ENCODE measurements at places on chromosomes 12 and 14.
A peak's percentile ranks its signal among the peaks of the same experiment; 100 is the strongest.

- DNase-seq = no peak
Observed at GRCh38 chr12:95848575-95849388, 10.0 kb upstream of the SNRPF start.

GRCh38 chr14:91942128-91942527, 5.4 kb downstream of the FBLN5 start:
- no peak for DNase-seq

GRCh38 chr12:103785243-103786031, 55.6 kb downstream of the NT5DC3 start:
- no peak for DNase-seq

GRCh38 chr14:65033181-65033580, 46.5 kb downstream of the FNTB start:
- no peak for DNase-seq

DNA sequence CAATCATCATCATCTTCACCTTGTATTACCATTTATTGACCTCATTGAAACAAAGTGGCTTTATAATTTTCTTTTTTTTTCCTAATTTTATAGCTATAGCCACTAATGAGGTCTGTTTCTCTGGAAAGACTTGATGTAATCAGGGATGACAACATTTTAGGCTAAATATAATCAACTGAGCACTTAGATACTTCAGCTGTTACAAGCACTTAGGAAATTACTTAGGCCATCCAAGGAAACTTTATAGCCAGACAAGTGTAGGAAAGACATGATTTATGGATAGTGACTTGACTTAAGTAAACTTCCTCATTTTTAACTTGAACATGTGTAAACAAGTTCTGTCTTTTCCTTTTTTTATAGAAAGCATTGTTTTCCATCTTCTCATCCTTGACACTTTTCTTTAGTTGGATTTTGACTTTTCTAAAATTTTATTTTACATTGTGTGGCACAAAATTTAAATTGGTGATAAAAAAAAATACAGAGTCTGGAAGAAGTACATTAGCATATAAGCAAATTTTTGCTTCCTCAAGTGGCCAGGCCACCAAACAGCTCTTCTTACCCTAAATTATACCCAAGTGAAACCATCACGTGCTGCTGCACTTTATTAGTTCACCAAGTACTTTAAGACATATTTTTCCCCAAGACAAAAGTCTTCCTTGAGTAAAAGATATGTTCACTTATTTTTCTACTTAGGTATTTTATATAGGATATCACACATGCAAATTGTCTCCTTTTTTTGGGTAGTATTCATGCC, 15.1 kb downstream of the CPNE8 start:
- peak; percentile 15 for DNase-seq

- no peak for DNase-seq
Observed at GRCh38 chr14:55578511-55578910, 1.5 kb upstream of the KTN1 start.

GRCh38 chr14:54300881-54301280, 95.9 kb upstream of the CDKN3 start:
- no peak for DNase-seq

DNA sequence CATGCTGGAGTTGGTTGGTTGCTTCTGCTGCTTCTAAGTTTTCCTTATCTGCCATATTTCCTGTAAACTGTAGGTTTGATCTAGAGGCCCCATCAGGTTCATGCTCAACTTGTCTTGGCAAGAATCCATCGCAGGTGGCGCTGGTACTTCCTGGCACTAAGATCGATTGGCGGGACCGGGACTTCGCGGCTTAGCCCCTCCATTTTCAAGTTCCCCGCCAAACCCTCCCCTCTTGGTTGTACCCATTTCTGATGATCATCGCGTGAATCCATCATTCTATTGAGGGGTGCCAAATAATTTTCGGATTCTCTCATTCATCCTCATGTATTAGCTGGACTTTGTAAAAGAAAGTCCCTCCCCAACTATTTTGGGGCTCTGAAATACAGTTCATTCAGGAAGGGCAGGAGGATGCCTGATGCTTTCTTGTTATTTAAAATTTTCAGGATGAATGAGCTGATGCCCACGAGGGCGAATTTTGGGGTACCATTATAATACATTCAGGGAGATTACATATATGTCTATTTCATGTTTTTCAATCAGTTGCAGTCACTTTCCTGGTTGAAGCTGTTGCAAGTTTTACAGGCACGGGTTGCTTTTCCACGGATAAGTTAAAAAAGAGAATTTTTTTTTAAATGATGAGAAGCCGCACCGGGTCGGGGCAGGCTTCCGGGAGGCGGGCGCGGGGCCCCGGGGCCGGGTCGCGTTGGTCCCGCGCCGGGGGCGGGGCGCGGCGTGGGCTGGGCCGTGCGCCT, 395 bp upstream of the BRI3BP start:
- peak; percentile 52 for DNase-seq

- DNase-seq = no peak
Observed at GRCh38 chr12:80411787-80412186, 32.2 kb upstream of the PTPRQ start.

DNA sequence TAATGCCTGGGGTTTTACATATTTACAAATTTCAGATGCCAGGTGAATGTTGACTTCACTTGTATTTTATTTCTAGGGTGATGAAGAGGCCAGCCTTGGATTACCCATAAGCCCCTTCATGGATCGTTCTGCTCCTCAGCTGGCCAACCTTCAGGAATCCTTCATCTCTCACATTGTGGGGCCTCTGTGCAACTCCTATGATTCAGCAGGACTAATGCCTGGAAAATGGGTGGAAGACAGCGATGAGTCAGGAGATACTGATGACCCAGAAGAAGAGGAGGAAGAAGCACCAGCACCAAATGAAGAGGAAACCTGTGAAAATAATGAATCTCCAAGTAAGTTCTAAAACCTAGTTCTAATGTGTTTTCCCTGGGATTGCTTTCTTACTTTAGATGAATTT, 41.3 kb upstream of the SLCO1C1 start:
- no peak for DNase-seq

GRCh38 chr12:116954710-116955381, 44.1 kb downstream of the FBXW8 start:
- no peak for DNase-seq

DNA sequence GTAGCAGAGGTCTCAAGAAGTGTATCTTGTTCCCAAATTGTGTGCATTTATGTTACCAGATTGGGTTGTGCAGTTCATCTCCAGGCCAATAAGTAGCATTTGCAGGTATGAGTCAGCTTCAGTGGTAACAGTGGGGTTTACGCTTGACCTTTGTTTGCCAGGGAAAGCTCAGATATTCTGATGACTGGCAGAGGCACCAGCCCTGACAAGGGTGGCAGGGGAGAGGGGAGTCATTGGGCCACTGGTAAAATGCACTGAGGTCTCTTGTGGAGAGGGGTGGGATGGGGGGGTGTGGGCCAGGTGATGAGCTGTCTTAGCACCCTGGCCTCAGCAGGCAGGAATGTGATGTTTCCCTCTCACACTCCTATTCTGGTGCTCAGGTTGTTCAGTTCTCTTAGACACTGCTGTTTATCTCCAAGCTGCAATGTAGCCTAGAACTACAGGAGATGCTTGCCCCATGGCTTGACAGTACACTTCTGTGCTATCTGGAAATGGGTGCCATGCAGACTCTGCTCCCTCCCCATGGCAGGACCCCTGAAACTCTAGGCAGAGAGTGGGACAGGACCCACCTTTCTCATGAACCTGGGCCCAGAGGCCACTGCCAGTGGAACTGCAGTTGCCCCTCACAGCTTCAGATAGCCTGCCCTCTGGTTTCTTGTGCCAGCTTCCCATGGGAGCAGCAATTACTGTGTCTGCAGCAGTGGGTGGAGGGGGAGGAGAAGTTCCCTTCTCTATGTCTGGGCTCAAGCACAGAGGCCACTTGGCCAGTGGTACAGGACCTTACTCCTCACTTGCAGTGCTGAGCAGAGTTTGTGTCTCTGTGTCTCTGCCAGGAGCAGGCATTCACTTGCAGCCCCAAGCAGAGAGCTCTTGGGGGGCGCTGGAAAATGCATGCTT, 31.9 kb downstream of the USP15 start:
- peak; percentile 8 for DNase-seq

- no peak for DNase-seq
Observed at GRCh38 chr14:75650253-75651058, 10.2 kb downstream of the ERG28 start.

DNA sequence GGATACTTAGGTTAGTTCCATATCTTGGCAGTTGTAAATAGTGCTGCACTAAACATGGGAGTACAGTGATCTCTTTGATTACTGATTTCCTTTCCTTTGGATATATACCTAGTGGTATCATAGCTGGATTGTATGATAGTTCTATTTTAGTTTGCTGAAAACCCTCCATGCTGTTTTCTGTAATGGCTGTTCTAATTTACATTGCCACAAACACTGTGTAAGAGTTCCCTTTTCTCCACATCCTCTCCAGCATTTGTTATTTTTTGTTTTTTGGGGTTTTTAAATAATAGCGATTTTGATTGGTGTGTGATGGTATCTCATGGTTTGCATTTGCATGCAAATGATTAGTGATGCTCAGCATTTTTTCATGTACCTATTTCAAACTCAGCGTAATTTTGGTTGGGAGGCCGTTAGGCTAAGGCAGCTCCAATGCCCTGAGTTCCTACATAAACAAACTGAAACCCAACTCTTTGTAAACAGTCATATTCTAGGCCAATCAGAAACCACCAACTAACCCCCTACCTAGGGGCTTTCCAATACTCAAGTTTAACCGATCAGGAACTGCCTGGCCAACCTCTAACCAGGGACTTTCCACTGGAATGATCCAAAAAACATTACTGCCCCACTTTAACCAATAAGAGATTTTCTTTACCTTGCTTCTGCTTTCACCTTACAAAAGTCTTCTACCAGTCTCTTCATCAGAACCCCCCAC, 171.6 kb downstream of the FBXL14 start:
- DNase-seq = no peak

DNA sequence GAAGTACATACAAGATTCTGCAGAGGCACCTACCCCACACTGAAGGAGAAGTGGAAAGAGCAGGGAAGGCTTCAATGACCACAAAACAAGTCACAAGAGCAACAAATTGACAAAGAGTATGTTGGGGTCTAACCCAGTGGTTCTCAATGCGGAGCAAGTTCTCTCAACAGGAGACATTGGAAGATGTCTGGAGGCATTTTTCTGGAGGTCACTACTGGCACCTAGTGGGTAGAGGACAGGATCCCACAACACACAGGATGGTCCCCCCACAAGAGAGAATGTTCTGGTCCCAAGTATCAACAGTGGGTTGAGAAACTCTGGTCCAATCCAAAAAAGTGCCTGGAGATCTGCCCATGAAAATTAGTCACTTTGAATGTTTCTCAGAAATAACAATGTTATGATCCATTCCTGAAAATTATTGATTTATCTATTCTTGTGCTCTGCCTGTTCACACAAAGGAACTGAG, 3.4 kb downstream of the SSH1 start:
- DNase-seq = peak; percentile 79
